ENCODE measurements at places on chromosomes 2 and 18.

- no peak for DNase-seq
These were observed 34.0 kb upstream of the MREG start for GRCh38 chr2:216047397-216047796.

DNA sequence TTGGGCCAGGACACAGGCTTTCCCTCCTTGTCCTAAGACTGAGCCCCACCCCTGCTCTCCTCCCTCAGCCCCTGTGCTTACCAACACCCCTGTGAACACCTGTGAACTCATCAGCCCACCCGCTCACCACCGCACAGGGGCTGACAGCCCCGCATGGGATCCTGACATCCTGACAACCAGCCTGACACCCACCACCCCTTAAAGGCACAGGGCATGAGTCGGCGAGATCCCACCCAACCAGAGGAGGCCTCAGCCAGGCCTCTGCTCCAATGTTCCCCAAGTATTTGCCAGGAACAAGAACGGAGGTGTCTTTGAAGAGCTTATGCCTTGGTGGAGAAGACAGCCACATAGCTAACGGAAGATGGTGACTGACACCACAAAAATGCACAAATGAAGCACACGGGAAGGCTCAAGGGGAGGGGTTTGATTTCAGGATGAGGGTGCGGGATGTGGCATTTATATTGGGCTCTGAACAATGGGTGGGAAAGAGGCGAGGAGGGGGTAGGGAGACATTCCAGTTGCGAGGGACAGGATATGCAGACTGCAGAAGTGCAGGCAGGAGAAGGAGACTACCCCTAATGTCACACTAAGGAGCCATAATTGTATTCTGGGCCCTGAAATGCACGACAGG is 11.0 kb downstream of the RAB11FIP5 start:
- no peak for DNase-seq

DNA sequence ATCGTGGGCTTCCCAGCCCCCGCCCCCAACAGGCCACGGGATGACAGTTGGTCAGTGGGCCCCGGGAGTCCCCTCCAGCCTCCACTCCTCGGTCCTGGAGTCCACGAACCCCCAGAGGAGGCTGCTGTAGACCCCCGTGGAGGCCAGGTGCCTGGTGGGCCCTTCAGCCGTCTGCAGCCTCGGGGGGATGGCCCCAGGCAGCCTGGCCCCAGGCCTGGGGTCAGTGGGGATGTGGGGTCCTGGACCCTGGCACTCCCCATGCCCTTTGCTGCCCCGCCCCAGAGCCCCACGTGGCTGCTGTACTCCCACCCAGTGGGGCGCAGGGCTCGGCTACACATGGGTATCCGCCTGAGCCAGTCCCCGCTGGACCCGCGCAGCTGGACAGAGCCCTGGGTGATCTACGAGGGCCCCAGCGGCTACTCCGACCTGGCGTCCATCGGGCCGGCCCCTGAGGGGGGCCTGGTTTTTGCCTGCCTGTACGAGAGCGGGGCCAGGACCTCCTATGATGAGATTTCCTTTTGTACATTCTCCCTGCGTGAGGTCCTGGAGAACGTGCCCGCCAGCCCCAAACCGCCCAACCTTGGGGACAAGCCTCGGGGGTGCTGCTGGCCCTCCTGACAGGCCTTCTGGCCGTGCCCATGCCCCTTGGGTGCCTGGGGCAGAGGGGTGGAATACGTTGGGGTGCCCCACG is 7.6 kb downstream of the NEU4 start:
- no peak for DNase-seq

DNA sequence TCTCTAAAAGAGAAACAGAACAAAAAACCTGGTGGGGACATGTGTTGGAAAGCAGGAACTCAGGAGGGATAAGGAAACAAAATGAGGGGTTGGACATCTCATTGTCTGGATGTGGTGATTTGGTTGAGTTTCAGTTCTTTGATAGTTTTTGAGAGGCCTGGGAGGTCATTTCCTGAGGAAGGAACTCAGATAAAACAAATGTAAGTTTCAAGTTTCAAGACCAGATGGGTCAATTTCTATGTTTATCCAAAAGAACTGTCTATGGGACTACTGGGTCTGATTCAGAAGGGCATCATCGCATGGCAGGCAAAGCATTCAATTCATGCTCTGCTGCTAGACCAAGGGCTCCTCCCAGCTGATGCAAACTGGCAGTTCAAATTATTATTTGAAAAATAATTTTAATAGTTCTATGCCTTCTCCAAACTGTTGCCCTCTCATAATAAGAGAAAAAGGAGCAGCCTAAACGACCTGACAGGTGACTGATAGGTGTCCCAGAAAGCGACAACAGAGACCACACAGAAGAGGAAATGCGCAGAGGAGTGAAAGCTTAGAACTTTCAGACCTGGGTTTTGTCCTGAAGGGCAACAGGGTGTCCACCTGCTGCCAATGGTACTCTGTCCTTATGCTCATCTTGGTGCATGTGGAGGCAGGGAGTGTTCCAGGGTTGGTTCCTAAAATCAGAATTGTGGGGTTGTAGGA is 39.3 kb upstream of the SH3RF3 start:
- no peak for DNase-seq

- no peak for DNase-seq
These were observed 173.0 kb downstream of the SP3 start for GRCh38 chr2:173792166-173792565.

Measured in right renal cortex interstitium (tissue), 3 donors.